Bone marrow (tissue), 2 donors: ENCODE measurements at places on chromosomes 11 and 22.

- no peak for DNase-seq
Measured at GRCh38 chr11:123357990-123358827, 71.9 kb upstream of the GRAMD1B start.

DNA sequence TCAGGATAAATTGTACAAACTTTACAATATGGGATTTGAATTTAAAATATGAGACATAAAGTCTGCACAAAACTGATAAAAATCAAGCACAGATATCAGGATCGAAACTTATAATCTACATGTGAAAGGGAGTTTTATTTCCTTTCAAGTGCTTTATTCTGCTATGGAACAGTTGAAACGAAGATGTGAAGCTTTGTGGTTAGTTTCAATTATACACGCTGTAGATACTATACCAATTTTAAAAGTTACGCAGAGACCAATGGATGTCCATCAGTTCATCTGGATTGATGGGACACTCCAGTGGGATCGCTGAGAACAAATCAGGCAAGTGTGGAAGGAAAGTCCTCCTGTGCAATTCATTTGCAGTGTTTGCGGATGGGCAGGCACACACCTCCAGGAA is 34.5 kb upstream of the CAT start:
- no peak for DNase-seq

- DNase-seq, result no peak
Measured at GRCh38 chr11:44437122-44437521, 127.2 kb upstream of the ALX4 start.

GRCh38 chr11:58999291-58999680 is 60.0 kb downstream of the GLYATL1 start:
- DNase-seq, result no peak

DNA sequence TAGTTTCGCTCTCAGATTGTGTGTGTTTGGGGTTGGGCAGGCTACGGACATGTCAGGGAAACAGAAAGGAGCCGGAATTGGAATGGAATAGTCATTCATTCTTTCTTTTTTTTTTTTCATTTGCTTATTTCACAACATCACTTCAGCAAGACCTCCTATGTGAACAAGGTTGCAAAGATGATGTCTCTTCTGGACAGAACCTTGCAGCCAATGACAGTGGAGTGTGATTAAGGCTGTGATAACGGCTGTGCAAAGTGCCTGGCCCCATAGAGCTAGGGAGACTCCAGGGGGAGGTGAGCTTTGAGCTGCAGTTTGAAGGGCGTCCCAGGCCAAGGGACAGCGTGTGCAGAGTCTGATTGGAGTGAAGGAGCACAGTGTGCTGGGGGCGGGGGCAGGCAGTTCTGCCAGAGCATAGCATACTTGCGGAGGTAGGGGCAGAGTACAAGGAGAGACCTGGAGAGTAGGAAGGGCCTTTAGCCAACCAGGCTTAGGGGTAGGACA is 3.4 kb downstream of the TIGD3 start:
- DNase-seq, result no peak

- DNase-seq, result peak; percentile 90
Measured at GRCh38 chr22:17102297-17102667, 17.5 kb downstream of the IL17RA start.

DNA sequence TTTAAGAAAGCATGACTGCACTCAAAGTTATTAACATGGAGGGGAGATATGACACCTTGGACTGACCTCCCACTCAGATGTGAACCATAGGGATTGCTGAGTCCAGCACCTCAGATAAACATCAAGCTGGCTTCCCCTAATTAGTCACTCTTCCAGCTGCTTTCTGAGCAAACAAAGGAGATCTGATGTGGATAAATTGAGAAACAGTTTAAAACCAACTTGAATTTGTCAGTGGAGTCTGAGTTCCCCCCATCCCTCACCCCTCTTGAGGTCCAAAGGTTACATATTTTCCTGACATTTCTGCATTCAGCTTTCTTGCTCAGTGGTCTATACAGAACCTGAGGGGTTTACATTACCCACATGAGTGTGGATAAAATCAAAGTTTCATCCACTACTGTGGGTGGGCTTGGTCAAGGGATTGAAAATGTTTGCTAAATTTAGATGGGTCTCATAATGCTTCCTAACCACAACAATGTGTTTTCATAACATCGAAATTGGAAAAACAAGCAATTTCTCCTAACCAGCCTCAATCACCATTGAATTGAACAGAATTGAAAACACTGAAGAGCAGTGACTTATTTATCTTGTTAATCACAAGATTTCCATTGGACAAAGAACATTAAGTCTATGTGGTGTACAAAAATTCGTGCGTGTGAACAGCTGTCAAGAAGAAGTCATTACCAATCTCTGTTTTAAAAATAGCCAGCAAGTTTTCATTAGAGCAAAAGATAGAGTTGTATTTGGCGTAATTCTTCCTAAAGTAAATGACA is 292.3 kb downstream of the METTL15 start:
- DNase-seq, result no peak

DNA sequence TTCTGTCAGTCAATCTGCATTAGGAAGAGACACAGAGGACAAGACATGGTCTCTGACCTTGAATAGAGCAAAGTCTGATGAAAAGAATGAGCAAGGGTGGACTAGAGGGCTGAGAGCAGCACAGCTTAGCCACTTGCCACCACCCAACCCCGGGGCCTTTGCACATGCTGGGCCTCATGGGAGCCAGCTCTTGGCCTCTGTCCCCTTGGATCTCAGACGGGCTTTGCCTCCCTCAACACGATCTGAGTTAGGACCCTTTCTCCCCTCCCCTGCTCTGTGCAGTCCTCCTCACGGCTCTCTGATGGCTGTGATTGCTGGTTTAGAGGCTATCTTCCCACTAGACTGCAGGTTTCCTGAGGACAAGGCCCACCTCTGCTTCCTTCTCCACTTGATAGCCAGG is 131.6 kb upstream of the B3GAT1 start:
- no peak for DNase-seq

GRCh38 chr22:34278121-34278520 is 357.8 kb upstream of the LARGE1 start:
- DNase-seq, result no peak

- DNase-seq, result no peak
Measured at GRCh38 chr11:102669664-102670063, 35.9 kb downstream of the MMP27 start.

GRCh38 chr11:36865846-36866245 is 267.8 kb upstream of the RAG2 start:
- DNase-seq, result no peak

- no peak for DNase-seq
Measured at GRCh38 chr11:103673773-103674172, 362.7 kb upstream of the DDI1 start.

DNA sequence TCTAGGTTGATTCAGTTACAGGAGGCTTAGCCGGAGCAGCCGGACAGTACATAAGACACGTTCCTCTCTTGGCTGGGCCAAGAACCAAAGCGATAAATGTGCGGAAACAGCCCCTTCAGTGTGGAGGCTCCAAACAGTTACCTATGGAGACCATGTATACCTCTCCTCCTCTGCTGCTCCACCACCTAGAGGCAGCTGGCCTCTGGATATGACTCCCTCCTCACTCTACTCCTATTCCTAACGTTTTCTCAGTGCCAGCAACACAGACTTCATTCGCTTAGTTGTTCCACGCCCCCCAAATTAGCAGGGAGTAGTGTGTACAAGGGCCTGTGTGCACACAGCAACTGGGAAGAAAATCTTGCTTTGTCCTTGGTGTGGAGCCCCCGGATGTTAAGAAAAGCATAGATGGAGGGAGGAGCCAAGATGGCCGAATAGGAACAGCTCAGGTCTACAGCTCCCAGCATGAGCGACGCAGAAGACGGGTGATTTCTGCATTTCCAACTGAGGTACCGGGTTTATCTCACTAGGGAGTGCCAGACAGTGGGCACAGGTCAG is 362.3 kb upstream of the KIRREL3 start:
- no peak for DNase-seq

GRCh38 chr11:539971-540481 is 2.7 kb downstream of the LRRC56 start:
- DNase-seq, result no peak
